Right renal pelvis (tissue), 4 donors: ENCODE measurements at places on chromosomes 3 and 15. TPM values are rescaled to one million over a fixed set of nuclear protein-coding genes. Genes with fewer than 3 reads are reported as not detected.

The ZNF106 gene
- 46.5 TPM for polyA plus RNA-seq

The GMNC gene
- 5.3 TPM for polyA plus RNA-seq

GRCh38 chr3:167978071-167978470, 117.7 kb downstream of the GOLIM4 start:
- DNase-seq: no peak

DNA sequence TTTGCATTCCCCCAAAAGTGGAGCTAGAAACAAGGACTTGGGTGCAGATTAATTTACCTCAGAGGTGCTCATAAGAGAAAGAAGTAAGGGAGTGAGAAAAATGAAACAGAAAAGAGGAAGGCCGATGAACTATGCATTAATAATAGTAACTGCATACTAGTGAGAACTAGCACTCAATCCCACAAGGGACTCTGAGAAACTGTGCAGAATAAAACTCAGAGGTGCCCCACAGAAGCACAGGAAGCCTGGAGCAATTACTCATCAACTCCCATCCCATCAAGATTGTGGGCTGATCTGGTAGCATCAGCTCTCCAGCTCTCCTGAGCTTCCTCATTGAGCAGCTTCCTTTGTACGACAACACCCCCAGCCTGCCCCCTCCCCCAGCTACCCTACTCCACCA, 50.8 kb downstream of the CLDN18 start:
- no peak for DNase-seq

DNA sequence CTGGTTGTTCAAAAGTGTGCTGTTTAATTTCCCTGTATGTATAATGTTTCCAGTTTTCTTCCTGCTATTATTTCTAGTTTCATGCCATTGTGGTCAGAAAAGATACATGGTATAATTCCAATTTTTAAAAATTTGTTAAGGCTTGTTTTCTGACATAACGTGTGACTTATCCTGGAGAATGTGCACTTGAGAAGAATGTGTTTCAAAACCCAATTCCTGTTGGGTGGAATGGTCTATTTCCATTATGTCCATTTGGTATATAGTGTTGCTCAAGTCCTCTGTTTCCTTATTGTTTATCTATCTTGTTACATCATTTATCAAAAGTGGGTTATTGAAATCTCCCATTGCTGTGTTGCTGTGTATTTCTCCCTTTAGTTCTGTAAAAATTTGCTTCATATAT, 215.4 kb downstream of the GREM1 start:
- no peak for DNase-seq
